ENCODE measurements at places on chromosomes 11 and 22. TPM values are rescaled to one million over a fixed set of nuclear protein-coding genes. Genes with fewer than 3 reads are reported as not detected.

Gene MUC6
- not detected for total RNA-seq

Gene LRP4
- total RNA-seq, result 7.3 TPM

Gene APOBEC3H
- total RNA-seq, result 0.30 TPM

Gene NXPE4
- total RNA-seq, result not detected

Gene CNGA4
- 0.07 TPM for total RNA-seq

Gene APOL5
- not detected for total RNA-seq

Gene CLTCL1
- total RNA-seq, result 4.9 TPM

Gene MYBPC3
- total RNA-seq, result 0.08 TPM

Gene GLYATL1B
- total RNA-seq, result not detected

Gene OR8D4
- not detected for total RNA-seq

Gene SPA17
- 22.4 TPM for total RNA-seq

Gene PRAME
- total RNA-seq, result 89.7 TPM

Gene RAB3IL1
- 26.3 TPM for total RNA-seq

Gene ZBTB16
- 1.6 TPM for total RNA-seq

Gene OR6A2
- not detected for total RNA-seq

Gene CLCF1
- 32.5 TPM for total RNA-seq

Gene MMP13
- not detected for total RNA-seq

Gene ZNRD2
- total RNA-seq, result 79.3 TPM

Gene INS
- total RNA-seq, result not detected

Gene HOATZ
- total RNA-seq, result not detected

Gene SCN4B
- 0.08 TPM for total RNA-seq

Gene SORL1
- total RNA-seq, result 1.9 TPM

Gene TCN2
- 5.6 TPM for total RNA-seq

Gene FAM111B
- total RNA-seq, result 8.0 TPM

Gene PYGM
- total RNA-seq, result 0.69 TPM

Gene VSTM5
- total RNA-seq, result not detected

Gene EMID1
- 0.23 TPM for total RNA-seq

Gene DGAT2
- 1.4 TPM for total RNA-seq

Gene OR5M8
- not detected for total RNA-seq

Gene NCAPD3
- 24.5 TPM for total RNA-seq

Gene SLC22A6
- total RNA-seq, result not detected

Gene BLID
- not detected for total RNA-seq

Gene MALAT1
- total RNA-seq, result 68.8 TPM

Gene SCGB2A2
- total RNA-seq, result not detected

Gene SLC22A8
- not detected for total RNA-seq

Gene TMA7B
- not detected for total RNA-seq

Gene PDE2A
- total RNA-seq, result 2.1 TPM

Gene MISFA
- 1.3 TPM for total RNA-seq

Gene TRIM51
- total RNA-seq, result not detected

Gene MS4A8
- not detected for total RNA-seq

Gene RAPSN
- 0.32 TPM for total RNA-seq

Gene ANKK1
- not detected for total RNA-seq

Gene SERPING1
- total RNA-seq, result 0.95 TPM

Gene ARHGAP20
- total RNA-seq, result 0.06 TPM

Gene IRAG1
- total RNA-seq, result 0.04 TPM

Gene CST6
- not detected for total RNA-seq

Gene CENPM
- 33.0 TPM for total RNA-seq

Gene CEP164
- 21.0 TPM for total RNA-seq

Gene TTC36
- not detected for total RNA-seq

Gene SYT7
- total RNA-seq, result 1.0 TPM

Gene B3GAT1
- not detected for total RNA-seq

Gene TYR
- total RNA-seq, result not detected

Gene MFNG
- total RNA-seq, result 0.79 TPM

Gene FOLR3
- 0.18 TPM for total RNA-seq

Gene CYP2D6
- 0.27 TPM for total RNA-seq

Gene TREH
- not detected for total RNA-seq

Gene OR52K2
- not detected for total RNA-seq

Gene SOX6
- 0.07 TPM for total RNA-seq
